Testis (tissue), 5 donors: ENCODE measurements at places on chromosomes 1 and 21.

DNA sequence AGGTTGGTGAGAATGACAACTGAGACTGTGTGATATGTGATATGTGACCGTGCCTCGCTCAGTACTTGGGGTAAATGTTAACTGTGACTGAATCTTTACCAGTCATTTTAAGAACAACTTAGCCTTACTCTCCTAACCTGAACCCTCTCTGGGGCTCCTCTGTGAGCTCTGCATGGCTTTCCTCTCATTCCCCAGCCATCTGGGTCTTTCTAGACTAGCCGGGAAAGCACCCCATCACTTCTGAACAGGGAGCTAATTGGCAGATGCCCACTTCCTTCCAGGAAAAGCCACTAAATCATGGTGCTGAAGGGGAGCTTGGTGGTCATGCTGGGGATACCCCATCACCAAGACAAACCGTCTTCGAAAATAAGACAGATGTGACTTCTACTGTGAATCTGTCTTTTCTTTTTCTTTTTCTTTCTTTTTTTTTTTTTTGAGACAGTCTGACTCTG is 16.5 kb upstream of the FOXO6 start:
- DNase-seq, result no peak

DNA sequence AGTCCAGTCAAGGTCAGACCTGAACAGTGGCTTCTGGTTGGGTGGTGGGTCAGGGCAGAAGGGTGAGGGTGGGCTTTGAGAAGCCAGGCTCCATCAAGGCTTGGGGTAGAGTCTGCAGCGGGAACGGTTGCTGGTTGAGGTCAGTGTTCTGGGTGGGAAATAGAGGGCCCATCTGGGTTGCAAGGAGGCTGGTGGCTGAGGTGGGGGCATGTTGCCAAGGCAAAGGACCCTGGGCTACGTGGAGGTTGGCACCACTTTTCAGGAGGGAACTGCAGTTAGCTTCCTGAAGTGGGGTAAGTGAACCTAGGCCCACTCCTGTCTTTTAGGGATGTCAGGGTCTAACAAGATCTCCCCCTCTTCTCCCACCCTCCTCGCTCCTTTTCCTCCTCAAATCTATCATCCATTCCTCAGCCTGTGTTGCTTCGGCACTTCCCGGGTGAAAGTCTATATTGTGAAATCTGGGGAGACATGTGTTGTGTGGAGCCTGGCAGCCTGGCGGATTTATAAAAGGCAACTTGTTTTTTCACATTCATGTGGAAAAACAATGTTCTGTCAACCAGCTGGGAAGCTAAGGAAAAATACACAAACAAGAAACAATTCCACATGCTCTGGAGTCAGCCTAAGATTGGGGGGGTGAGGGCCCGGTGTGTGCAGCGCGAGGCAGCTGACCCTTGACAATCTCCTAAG is 1.5 kb downstream of the IL22RA1 start:
- no peak for DNase-seq

GRCh38 chr21:34820051-34820450 is 151.3 kb downstream of the CLIC6 start:
- DNase-seq, result no peak

DNA sequence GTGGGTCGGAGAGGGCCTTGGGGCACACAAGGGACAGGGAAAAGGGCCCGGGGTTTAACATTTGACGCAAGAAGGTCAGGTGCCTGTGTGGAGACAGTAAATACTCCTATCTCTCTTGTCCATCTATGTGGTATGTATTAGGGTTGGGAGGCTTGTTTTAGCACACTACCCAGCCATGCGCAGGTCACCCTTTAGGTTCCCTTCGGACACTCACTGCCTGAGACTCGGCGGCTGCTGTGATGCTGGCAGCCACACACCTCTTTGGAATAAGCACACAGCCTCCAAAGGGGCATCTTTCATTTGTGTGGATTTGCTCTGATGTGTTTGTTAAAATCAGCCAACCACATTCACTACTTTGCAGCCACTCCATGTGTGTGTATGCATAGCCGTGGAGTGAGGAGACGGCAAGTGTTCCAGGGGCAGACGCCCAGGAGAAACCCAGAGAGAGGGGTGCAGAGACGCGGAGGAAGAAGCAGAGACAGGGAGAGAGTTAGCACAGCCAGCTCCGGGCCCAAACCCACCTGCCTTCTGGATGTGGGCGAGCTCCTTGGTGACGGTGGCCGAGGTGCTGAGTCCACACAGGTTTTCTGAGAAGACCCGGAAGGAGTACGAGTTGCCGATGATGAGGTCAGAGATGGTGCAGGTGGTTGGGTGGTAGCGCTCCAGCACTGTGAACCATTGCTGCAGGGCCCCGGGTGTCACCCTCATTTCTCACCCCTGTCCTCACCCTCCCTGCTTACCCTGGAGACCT is 5.7 kb downstream of the MYBPH start:
- DNase-seq, result no peak

GRCh38 chr1:172272087-172272486 is 148.4 kb upstream of the C1orf105 start:
- DNase-seq, result no peak

DNA sequence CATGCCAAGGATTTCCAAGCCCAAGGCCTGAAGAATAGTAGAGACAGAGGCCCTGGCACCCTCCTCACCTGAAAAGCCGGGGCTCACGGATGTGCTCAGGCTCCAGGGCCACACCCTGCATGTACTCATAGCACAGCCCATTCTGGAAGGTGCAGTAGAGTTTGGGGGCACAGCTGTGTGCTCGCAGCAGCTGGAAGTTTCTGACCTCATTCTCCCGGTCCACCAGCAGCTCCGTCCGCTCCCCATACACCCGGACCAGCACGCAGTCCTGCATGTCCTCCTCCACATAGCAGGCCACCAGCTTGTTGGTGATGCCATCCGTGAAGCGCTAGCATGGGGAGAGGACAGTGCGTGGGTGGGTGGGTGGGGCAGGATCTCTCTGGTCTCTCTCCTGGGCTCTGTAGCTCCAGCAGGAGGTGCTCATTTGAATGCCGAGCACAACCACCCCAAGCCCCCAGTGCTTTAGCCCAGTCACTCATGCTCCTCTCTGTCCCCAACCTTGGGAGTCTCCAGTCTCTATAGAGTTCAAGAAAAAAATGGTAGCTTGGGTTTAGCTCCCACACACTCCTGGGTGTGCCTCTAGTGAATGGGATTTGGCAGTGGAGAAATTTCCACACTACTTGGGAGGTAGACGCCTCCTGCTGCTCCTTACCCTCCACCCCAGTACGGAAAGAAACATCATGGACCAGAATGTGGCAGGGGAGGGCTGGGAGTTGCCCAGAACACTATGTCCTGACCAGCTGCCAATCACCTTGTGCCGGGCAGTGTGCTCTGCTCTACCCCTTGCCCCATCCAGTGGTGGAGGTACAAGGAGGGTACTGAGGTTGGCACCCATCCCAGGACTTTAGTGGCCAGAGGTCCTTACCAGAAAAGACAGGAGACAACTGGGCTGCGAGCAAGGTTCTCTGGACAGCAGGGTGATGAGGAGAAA is 1.9 kb downstream of the ETNK2 start:
- DNase-seq, result peak; percentile 66

- no peak for DNase-seq
Measured at GRCh38 chr1:199009447-199009846, 370.6 kb downstream of the PTPRC start.

DNA sequence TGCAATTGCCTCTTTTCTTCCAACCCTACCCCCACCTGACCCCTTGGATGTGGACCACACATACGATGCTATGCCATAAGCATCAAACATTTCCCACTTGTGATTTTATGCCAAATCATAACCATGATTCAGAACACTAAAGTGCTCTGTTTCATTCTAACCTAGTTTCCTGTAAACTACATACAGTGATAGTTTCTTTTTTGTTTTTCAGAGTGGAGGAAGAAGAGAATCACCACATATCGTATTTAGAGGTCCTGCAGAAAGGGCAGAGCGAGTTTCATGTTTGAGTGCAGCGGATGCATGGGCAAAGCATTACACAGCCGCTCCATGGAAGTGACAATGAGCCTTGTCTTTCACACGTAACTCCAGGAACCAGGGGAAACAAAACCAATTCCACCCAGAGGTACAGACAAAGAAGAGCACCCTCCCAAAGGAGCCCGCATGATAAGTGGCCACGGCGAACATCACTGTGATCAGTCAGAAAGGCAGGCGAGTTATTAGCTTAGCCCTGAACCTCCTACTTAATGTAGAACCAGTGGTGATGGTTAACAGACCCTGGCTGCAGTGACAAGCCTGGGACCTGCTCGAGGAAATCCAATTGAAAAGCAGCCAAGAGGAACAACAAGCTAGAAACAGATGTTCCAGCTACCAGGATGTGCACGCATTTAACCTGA is 64.0 kb upstream of the ZNF281 start:
- DNase-seq, result no peak

GRCh38 chr1:30668546-30669327 is 54.6 kb downstream of the MATN1 start:
- DNase-seq, result no peak

DNA sequence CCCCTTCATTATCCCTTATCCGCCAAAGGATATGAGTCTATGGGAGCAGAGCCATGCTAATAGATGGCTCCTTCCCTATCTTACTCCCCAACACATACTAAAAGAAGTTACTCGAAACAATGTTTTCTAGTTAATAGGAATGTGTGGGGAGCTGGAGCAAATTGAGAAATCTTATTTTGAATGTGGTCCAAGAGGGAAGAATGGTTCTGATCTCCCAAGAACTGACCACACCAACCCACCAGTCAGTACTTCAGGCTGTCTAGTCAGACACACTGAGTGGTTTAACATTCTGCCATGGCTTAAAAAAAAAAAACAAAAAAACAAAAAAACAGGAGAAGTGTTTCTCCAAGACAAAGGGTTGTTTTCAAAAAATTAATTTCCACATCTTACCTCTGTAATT is 31.5 kb upstream of the DNASE2B start:
- no peak for DNase-seq

DNA sequence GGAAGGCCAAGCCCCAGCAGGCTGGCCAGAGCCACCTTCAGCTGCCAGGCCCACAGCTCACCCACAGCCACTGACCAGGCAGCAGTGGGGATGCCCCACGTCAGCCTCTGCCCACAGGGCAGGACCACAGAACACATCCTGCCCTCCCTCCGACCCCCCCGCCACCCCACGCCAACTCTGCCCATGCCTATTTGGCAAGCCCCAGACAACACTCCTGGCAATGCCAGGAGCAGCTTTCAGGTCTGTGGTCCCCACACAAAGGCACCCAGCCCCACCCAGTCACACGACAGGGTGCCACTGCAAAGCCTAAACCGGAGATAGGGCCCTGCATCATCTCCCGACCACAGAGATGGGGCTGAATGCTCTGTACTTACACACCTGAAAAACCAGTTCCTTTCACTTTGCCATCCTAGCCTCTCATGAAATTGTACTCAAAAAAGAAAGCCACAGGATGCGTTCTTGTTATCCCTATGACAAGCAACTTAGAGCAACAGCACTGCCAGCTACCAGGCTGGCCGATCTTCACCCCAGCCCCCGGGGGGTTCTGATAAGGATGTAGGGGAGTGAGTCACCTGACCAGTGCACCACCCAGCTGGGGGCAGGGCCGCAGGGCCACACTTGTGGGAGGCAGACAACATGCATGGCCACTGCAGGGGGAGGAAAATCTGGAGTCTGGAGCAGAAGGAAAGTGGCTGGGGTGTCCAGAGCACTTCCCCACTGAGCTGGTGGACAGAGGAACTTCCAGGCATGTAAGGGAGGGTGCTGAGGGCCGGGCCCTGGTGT is 36.2 kb downstream of the UBE2G2 start:
- DNase-seq, result no peak

DNA sequence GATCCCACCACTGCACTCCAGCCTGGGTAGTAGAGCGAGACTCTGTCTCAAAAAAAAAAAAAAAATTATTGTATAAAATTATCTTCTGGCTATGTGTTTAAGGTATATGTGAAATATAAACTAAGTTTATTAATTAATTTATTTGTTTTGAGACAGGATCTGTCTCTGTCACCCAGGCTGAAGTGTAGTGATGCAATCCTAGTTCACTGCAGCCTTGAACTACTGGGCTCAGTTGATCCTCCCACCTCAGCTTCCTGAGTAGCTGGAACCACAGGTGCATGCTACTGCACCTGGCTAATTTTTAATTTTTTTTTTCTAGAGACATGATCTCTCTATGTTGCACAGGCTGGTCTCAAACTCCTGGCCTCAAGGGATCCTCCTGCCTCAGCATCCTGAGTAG is 67.9 kb downstream of the RD3 start:
- DNase-seq, result no peak

- no peak for DNase-seq
Measured at GRCh38 chr1:57987523-57987922, 559.0 kb downstream of the OMA1 start.

DNA sequence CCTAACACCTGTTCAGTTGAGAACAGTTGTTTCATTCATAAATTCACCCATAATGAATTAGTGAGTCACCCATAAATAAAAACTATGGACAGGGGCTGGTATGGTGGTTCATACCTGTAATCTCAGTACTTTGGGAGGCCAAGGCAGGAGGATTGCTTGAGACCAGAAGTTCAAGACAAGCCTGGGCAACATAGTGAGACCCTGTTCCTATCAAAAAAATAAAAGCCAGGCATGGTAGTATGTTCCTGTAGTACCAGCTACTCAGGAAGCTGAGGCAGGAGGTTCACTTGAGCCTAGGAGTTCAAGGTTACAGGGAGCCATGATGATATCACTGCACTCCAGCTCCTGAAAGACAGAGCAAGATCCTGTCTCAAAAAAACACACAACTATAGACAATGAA is 79.0 kb downstream of the GTF2B start:
- DNase-seq, result no peak

GRCh38 chr1:11730429-11730891 is 5.5 kb upstream of the AGTRAP start:
- no peak for DNase-seq

- DNase-seq, result no peak
Measured at GRCh38 chr21:25366116-25366515, 241.2 kb downstream of the MRPL39 start.

DNA sequence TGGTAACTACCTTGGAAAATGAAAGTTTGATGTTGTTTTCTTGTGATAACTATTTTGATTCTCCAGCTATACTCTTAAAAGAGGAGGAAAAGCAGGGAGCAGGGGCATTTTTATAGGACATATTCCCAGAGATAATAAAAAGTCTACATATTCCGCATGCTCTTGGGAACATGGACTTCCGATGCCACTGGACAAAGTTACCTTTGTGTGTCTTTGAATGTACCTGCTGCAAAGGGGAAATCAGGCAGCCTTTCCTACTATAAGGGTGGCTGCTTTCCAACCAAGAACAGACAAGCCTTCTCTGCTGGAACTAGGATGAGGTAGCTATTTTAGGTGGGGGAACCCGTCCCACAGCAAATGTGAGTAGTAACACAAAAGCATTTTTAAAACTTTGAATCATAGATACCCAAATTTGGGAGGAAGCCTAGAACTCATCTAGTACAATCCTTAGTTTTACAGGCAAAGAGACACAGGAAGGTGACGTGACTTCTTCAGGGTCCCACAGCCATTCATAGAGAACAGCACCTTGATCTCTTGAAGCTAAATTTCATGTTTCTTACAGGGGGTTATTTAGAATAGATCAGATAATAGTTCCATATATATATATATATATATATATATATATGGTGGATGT is 179.9 kb downstream of the FASLG start:
- no peak for DNase-seq

- DNase-seq, result no peak
Measured at GRCh38 chr1:232471250-232471649, 158.7 kb downstream of the SIPA1L2 start.

- DNase-seq, result peak; percentile 85
Measured at GRCh38 chr1:101288491-101288944, 51.7 kb downstream of the S1PR1 start.

- peak; percentile 28 for DNase-seq
Measured at GRCh38 chr1:28087614-28088167, 719 bp downstream of the EYA3 start.

- DNase-seq, result no peak
Measured at GRCh38 chr1:238628110-238628509, 737.4 kb upstream of the ZP4 start.
